Breast epithelium (tissue), 4 donors: ENCODE measurements at places on chromosomes 7 and 10. TPM values are rescaled to one million over a fixed set of nuclear protein-coding genes. Genes with fewer than 3 reads are reported as not detected.

- H3K36me3 ChIP-seq, result no peaks in the 10 kb centered on the region
- no peaks in the 10 kb centered on the region for H3K4me1 ChIP-seq
- no peak overlapping the region for H3K27ac ChIP-seq
- no peak for DNase-seq
- H3K27me3 ChIP-seq, result no peaks in the 10 kb centered on the region
These were observed 24.4 kb downstream of the TRUB1 start for GRCh38 chr10:114962441-114962840.

- DNase-seq, result no peak
- H3K4me3 ChIP-seq, result no peak overlapping the region
- peaks cover 67% of the 10 kb centered on the region for H3K4me1 ChIP-seq
These were observed 11.0 kb downstream of the ZMIZ1 start for GRCh38 chr10:79079490-79080355.

DNA sequence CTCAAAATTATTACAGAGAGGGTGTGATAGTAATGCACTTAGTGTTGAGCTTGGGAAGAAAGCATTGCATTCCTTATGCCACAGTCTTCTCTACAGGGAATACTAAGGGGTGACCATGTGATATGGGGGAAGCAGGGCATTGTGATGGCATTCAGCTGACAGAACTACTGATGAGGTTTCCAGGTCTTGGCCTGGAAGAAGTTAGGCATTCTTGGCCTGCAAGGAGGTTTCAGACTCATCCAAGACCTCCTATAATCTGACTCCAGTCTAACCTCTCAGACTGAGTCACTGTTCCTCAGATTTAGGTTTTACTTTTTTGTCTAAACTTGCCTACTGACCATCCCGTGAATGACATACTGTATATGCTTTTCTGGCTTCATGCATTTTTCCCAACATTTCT, 7.9 kb downstream of the STMP1 start:
- no peak overlapping the region for H3K4me3 ChIP-seq
- no peaks in the 10 kb centered on the region for H3K27me3 ChIP-seq
- DNase-seq, result no peak
- no peaks in the 10 kb centered on the region for H3K4me1 ChIP-seq
- H3K27ac ChIP-seq, result no peak overlapping the region

GRCh38 chr7:115980159-115980558, 50.4 kb downstream of the TFEC start:
- H3K27ac ChIP-seq, result no peak overlapping the region
- DNase-seq, result no peak
- no peaks in the 10 kb centered on the region for H3K36me3 ChIP-seq
- no peaks in the 10 kb centered on the region for H3K27me3 ChIP-seq

DNA sequence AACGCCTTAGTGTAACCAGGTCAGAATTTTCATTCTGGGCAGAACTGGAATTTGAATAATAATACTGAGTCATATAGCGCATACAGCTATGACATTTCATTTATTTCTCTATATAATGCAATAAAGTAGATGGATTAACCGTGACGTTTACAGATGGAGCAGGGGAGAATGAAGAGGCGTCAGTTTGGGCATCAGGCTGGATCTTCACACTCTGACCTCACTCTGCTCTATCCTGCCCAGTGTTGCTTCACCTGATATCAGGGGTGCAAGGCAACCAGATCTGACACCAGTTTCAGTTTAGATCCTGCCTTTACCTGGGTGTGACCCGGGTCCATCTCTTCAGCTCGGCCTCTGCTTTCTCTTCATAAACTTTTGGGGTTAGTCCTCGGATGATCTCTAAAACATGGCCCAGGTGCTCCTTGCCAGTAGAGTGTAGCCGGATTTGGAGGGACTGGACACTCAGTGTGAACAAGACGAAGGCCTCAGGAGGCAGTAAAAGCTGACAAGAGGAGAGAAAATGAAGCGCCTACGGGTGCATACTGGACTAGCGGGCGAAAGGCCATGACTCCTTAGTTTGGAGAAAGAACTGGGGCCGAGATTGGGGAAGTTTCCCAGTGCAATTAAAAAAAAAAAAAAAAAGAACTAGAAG, 1.4 kb upstream of the ZYX start:
- H3K4me1 ChIP-seq, result peaks cover 9% of the 10 kb centered on the region
- H3K27ac ChIP-seq, result peak overlapping the region; percentile 98
- no peaks in the 10 kb centered on the region for H3K36me3 ChIP-seq
- no peak for DNase-seq

DNA sequence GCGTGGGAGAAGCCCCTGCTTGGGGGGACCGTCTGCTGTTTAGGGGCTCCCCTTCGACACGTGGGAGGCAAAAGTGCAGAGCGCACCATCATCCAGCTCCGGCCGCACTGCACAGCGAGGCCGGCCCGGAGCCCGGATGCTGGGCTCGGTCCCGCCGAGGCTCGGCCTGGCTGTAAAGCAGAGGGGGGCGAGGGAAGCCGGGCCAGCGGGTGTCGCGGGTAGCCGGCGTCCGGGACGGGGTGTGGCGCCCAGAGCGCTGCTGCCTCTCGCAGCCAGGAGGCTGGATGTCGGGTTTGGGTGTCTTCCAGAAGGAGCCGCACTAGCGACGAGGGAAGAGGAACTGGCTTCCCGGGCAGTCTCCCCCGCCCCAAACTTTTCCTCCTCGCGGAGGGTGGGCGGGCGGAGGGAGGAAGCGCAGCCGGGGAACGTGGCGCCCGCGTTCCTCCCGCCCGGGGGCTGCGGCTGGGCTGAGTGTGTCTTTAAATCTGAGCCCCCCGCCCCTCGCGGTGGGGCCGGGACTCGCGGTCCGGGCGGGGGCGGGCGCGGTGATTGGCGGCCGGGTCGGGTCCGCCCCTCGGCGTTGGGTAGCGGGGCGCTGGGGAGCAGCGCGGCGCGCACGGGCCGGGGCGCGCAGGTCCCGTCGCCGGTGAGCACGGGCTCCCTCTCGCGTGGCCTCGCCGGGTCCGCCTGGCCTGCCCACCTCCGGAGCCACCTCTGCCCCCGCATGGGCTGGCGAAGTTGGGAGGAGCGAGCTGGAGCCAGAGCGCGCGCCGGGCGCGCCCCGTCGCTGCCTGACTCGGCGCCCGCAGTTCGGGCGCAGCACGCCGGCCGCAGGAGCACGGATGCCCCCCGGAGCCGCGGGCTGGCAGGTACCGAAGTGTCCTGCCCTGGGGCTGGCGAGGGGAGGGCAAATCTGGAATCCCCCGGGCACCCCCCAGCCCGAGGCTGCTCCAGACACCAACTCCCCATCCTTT, at the start of gene PALD1:
Gene PALD1 (plus strand): TSS at position 577 of the 974 bp plus-strand sequence. CDS start 47,185 bp downstream, outside the sequence.
- peak within 1 kb of the TSS; percentile 42 for H3K27ac ChIP-seq
- H3K36me3 ChIP-seq, result no peaks in the 10 kb centered on the region
- H3K4me3 ChIP-seq, result peak within 1 kb of the TSS; percentile 60
- H3K27me3 ChIP-seq, result no peaks in the 10 kb centered on the region
- peaks cover 11% of the 10 kb centered on the region for H3K4me1 ChIP-seq

- H3K36me3 ChIP-seq, result no peaks in the 10 kb centered on the region
- DNase-seq, result no peak
- peaks cover 11% of the 10 kb centered on the region for H3K4me1 ChIP-seq
These were observed 71.4 kb downstream of the AHR start for GRCh38 chr7:17369691-17370426.

- no peaks in the 10 kb centered on the region for H3K4me1 ChIP-seq
- no peaks in the 10 kb centered on the region for H3K27me3 ChIP-seq
- DNase-seq, result peak; percentile 83
- H3K4me3 ChIP-seq, result no peak overlapping the region
- no peaks in the 10 kb centered on the region for H3K36me3 ChIP-seq
These were observed 44.6 kb upstream of the DLG5 start for GRCh38 chr10:77970869-77971803.

DNA sequence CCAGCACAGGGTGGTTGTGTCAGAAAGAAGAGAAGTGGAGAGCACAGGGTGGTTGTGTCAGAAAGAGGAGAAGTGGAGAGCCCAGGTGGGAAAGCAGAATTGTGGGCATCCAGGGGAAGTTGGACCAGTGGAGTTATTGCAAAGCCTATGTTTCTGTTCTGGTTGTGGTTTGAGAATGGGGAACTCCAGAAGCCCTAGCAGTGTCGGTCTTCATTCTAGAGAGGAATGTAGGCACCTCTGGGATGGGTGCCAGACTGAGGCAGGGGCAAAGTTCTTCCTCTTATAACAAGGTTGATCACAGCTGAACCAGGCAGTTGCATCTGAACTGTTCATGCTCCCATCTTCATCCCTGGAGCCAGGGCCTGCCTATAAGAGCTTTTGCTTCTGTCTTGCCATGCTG, 954 bp downstream of the FSCN3 start:
- H3K27ac ChIP-seq, result no peak overlapping the region
- H3K36me3 ChIP-seq, result no peaks in the 10 kb centered on the region
- no peak overlapping the region for H3K4me3 ChIP-seq
- no peak for DNase-seq
- no peaks in the 10 kb centered on the region for H3K4me1 ChIP-seq

DNA sequence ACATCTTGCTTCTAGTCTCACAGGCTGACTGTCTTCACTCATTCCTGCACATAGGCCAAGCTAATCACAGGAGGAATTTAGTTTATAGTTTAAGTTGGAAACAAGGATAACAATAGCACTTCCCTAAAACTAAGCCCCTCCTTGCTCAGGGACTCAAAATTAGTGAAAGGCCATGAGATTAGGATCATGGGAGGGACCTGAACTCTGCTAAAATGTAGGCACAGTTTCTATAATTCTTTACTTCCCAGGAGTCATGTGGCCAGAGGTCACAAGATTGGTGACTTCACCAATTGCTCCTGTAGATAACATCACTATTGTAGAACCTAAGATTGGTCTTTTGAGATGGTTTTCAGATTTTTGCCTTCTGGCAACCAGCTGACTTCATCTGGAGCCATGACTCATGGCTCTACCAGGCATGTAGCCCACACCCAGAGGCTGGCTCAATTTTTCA, 14.8 kb upstream of the UPP1 start:
- H3K36me3 ChIP-seq, result no peaks in the 10 kb centered on the region
- no peak overlapping the region for H3K4me3 ChIP-seq
- no peak for DNase-seq
- H3K4me1 ChIP-seq, result no peaks in the 10 kb centered on the region
- no peak overlapping the region for H3K27ac ChIP-seq

GRCh38 chr10:75226656-75227055, 9.1 kb downstream of the COMTD1 start:
- peaks cover 4% of the 10 kb centered on the region for H3K4me1 ChIP-seq
- H3K27ac ChIP-seq, result peak overlapping the region; percentile 96
- H3K36me3 ChIP-seq, result no peaks in the 10 kb centered on the region
- DNase-seq, result no peak

DNA sequence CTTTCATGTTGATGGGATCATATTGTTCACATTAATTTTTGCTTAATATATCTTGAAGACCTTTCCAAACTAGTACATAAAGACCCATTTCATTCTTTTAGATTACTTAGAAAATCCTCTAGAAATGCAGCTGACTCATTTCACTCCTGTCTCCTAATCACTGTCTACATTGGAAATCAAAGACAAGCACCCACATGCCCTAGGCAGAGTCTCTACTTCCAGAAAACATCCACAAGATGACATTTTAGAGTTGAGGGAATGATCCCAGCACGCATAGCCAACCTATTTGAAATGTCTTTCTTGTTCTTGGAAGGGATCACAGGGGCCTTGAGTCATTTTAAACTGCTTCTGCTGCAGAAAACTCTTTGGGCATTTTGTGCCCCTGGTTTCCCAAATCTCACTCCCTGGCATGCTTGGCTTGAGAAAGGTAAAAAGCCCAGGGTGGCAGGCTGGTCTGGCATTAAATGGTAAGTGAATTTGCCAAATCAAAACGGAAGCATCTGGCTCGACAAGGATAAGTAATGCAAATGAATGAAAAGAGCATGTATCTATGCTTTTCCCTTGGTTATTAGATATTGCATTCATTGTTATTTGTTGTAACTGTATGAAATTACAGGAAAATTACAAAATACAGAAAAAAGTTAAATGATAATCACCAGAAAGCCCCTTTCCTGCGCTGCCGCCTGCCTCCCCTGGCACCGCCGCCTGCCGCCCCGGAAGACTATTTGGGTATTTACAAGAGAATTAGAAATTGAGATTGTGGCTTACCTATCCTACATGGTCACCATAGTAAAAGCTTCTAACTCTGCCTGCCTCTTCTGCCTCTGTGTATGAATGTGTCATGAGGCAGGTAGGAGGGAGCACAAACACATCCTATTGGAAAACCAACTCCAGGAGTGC, 225.3 kb downstream of the PTEN start:
- H3K27me3 ChIP-seq, result no peaks in the 10 kb centered on the region
- H3K27ac ChIP-seq, result no peak overlapping the region
- no peak overlapping the region for H3K4me3 ChIP-seq
- no peaks in the 10 kb centered on the region for H3K36me3 ChIP-seq

DNA sequence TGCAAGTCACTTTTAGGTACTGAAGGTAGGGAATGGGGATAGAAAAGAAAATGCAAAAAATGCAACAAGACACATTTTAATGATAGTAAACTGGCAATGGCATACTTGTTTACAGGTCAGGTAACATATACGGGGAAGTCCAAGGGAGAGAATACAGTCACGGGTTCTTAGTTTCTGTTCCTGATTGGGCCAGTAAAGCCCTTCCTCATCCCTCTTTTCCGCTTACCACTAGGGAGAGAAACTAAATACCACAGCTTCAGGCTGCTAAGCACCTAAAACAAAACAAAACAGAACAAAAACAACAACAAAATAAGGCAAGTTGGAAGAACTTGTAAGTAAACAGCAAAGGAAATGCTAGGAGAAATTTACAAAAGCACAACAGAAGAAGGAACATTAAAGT, 65.2 kb upstream of the OGDHL start:
- H3K36me3 ChIP-seq, result no peaks in the 10 kb centered on the region
- no peaks in the 10 kb centered on the region for H3K4me1 ChIP-seq
- H3K27ac ChIP-seq, result no peak overlapping the region
- H3K27me3 ChIP-seq, result no peaks in the 10 kb centered on the region

DNA sequence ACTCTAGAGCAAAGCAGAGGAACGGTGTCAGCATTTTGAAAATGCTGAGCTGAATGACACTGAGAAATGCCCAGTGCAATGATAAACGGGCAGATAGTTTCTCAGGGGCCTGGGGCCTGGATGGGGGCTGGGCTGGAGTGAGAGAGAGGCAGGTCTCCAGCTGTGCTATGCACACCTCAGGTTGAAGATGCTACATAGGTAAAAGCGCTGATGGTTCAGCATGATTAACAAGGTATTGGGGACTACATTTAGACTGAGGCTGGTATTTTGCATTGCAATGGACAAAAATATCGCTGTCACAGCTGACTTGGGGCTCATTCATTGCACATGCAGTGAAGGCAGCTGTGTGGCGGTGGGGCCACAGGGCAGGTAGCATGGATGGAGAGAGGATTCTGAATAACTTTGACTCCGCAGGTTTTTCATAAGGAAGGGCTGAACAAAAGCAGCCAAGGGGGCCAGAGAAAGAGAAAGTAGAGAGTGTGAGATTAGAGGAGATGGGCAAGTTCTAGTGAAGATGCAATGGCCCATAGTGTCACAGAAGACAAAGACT, 290.8 kb upstream of the ZNF32 start:
- H3K4me1 ChIP-seq, result no peaks in the 10 kb centered on the region
- no peak overlapping the region for H3K27ac ChIP-seq
- H3K36me3 ChIP-seq, result no peaks in the 10 kb centered on the region
- no peak overlapping the region for H3K4me3 ChIP-seq
- DNase-seq, result no peak

- H3K36me3 ChIP-seq, result no peaks in the 10 kb centered on the region
- no peak overlapping the region for H3K4me3 ChIP-seq
- H3K27me3 ChIP-seq, result no peaks in the 10 kb centered on the region
These were observed 92.3 kb downstream of the RNF216 start for GRCh38 chr7:5689118-5689517.

The SAMD9L gene
- 7.5 TPM for total RNA-seq

The WASHC2C gene
- total RNA-seq, result 49.4 TPM

The CCAR1 gene
- 60.6 TPM for total RNA-seq

The ZNF804B gene
- not detected for total RNA-seq

The NXPH1 gene
- total RNA-seq, result not detected

The RAPGEF5 gene
- 18.7 TPM for total RNA-seq

The ASAH2 gene
- total RNA-seq, result 0.33 TPM

The LRMDA gene
- total RNA-seq, result 11.1 TPM

The HMX2 gene
- total RNA-seq, result not detected

The RBP3 gene
- not detected for total RNA-seq
